ENCODE measurements at places on chromosomes 3 and 15.

DNA sequence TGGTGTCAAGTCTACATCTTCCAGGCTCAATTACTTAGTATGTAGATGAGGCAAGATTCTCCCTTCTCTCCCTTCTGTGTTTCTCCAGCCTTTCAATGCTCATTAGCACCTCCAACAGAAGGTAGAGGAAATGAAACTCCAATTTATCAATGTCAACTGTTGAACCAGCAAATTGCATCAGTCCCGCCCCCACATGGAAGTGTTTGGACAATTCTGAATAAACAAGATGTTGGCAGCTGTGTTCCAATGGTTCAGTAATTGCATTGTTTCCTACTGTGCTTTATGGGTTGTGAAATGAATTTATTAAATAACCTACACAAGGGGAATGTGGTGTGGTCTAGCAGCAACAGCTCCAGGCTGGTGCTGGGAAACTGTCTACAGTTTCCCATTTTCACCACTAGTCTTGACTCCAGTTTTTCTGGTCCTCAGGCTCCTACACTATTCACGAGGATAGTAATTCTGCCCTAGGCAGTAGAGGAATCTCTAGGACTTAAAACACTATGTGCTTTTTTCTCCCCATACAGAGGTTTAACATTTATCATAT lies 91.9 kb downstream of the MB21D2 start:
- no peak for DNase-seq

GRCh38 chr3:53592862-53593261 lies 98.5 kb downstream of the CACNA1D start:
- no peak for DNase-seq

DNA sequence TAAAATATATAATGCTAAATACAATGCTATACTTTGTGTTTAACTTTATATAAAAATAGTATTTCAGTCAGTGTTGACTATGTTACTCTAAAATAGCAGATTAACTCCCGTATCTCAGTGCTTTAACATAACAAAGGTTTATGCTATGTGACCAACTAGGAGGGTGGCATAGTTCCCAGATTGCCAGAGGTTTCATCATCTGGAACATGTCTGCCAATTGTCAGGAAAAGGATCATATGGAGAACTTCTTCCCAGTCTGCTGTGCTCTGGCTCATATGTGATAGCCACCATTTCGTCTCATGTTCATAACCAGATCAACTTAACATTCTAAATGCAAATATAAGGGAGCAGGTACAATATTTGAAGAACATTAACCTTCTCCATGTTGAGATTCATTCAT lies 720.2 kb downstream of the MCTP2 start:
- no peak for DNase-seq

GRCh38 chr3:50201573-50202315 lies 3.3 kb upstream of the SLC38A3 start:
- no peak for DNase-seq

- DNase-seq: no peak
Measured at GRCh38 chr3:134694466-134694865, 43.6 kb upstream of the KY start.

- DNase-seq: no peak
Measured at GRCh38 chr15:45855907-45856579, 221.2 kb downstream of the SQOR start.

- no peak for DNase-seq
Measured at GRCh38 chr15:66673410-66674322, 28.4 kb upstream of the SMAD6 start.

DNA sequence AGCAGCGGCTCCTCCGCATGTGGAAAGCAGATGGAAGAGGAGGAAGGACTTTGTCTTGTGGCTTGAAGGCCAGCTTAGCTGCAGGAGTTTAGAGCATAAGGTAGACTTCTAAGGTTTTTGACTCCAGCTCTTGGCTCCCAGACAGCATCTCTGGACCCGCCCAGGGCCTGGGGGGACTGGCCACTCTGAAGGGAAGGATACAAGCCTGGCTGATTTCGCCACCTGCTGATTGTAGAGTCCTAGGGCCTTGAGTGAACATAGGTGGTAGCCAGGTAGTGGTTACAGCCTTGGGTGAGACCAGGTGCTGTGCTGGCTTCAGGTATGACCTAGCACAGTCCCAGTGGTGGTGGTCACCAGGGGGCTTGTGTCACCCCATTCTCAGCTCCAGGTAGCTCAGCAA lies 48.4 kb upstream of the RPL35A start:
- no peak for DNase-seq

DNA sequence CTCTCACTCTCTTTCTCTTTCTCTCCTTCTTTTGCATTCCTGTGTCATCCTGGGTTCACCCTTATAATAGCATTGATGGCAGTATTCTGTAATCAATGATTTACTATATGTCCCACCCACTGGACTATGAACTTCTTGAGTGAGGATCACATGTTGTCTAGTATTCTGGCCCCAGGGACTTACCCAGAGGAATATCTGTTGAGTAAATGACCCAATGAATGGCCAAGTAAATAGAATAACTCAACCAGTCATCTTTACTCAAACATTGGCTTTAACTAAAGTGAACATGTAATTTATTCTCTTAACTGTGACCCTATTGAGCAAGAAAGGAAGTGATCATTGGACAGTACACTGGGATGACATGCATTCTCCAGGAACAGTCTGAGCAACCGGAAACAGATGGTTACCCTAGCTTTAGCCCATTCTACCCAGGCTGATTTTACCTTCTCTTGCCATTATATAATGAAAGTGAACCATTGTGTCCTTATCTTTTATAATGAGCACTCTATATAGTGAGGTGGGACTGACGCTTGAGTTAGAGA lies 94.5 kb upstream of the SOX14 start:
- DNase-seq: no peak

GRCh38 chr3:74413547-74414241 lies 200.8 kb downstream of the CNTN3 start:
- DNase-seq: no peak

GRCh38 chr3:40745381-40746106 lies 220.8 kb downstream of the ZNF621 start:
- no peak for DNase-seq

DNA sequence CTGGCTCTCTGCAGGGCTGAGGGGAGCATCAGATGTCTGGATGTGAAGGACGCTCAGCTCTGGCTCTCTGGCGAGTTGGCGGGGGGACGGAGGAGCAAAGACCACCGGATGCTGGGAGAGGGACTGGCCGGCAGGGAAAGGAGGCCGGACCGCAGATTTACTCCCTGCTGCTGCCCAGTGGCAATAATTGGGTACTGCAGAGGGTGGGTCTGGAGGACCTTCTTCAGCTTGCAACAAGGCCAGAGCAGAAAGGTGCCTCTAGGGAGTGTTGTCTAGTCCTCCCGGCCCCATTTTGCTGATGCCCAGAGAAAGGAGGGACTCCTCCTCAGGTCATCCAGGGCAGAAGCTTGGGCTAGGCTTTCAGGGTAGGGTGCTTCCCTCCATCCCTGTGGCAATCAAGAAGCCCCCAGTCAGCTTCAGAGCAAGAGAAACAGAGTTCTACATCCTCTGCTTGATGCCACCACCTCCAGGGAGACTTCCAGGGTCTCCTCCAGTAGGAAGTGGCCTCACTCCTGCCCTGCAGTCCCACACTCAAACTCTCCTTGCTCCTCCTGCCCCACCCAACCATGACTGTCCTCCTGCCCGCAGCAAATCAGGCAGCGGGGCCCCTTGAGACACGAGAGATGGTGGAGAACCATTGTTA lies 20.3 kb upstream of the CSPG4 start:
- DNase-seq: peak; percentile 82

- DNase-seq: no peak
Measured at GRCh38 chr3:176375519-176375918, 821.8 kb downstream of the TBL1XR1 start.
